ENCODE measurements at places on chromosomes 1 and 21.

DNA sequence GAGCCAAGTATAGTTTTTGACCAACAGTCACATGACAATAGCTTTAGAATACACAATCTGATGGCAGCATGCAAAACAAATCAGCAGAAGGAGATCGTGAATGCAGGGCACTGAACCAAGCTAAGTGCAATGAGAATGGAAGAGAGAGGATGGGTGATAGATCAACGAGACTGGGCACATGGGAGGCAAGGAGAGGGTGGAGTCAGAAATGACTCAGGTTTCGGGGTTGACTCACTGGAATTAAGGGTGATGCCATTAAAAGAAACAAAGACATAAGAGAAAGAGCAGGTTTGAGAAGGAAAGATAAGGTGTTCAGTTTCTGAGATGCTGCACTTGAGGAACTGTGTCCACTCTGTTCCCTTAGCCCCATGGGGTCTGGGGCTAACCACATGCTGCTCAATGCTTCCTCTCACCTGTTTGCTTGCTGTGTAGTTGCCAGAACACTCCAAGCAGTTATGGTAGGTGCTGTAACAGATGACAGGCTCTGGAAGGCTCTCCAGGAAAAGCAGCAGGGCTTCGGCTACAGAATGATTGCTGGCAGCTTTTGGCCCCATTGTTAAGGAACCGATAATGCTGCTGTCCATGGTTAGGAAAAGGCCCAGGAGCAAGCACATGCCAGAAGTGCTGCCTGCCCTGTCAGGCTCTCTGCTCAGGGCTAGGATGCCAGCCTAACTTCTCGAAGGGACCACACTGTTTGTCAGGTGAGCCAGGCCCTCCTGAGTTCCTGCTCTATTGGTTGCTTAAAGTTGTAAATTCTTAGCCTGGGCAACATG lies 6.1 kb upstream of the MTF1 start:
- no peak for DNase-seq

DNA sequence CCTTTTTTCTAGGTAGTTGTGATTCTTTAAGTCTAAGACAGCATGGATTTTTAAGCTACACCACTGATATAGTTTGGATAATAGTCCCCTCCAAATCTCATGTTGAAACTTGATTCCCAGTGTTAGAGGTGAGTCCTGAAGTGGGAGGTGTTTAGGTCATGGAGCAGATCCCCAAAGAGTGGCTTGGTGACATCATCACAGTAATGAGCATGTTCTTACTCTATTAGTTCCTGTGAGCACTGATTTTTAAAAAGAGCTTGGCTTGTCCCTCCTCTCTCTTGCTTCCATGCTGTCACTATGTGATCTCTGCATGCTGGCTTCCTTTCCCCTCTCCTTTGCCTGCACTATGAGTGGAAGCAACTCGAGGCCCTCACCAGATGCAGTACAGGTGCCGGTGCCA lies 115.5 kb downstream of the LEPR start:
- no peak for DNase-seq

- no peak for DNase-seq
These were observed 30.1 kb downstream of the KCNJ15 start for GRCh38 chr21:38286739-38287471.

- DNase-seq = no peak
These were observed 499.4 kb downstream of the NPHP4 start for GRCh38 chr1:5492846-5493245.

- no peak for DNase-seq
These were observed 25.5 kb upstream of the TNFRSF1B start for GRCh38 chr1:12141163-12141850.

- no peak for DNase-seq
These were observed 29.6 kb downstream of the ACOT11 start for GRCh38 chr1:54577612-54578011.

- DNase-seq = no peak
These were observed 12.5 kb upstream of the SMPDL3B start for GRCh38 chr1:27922272-27922671.

DNA sequence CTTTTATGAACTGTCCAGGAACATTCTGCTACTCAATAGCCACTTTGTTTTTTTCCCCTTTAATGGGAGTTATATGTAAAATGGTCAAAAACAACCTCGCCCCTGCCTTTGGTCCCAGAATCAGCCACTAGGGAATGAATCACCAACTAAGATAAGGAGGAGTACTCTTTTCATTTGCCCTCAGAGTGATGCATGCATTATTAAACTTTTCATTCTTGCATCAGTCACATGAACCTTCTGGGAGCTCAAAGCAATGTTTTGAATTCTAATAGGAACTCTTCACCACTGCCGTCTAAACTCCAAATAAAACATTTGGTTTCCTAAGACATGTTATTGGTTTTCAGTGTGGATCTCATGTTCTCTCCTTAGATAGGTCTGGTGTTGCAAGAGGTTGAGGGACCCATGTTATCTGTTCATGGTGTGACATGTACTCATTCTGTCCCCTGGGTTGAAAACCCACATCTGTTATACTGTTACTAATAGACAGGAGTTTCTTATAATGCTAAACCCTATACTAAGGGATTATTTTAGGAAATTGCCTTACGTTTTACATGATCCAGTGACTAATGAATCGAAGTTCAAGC lies 17.8 kb upstream of the HSD17B7 start:
- DNase-seq = no peak

DNA sequence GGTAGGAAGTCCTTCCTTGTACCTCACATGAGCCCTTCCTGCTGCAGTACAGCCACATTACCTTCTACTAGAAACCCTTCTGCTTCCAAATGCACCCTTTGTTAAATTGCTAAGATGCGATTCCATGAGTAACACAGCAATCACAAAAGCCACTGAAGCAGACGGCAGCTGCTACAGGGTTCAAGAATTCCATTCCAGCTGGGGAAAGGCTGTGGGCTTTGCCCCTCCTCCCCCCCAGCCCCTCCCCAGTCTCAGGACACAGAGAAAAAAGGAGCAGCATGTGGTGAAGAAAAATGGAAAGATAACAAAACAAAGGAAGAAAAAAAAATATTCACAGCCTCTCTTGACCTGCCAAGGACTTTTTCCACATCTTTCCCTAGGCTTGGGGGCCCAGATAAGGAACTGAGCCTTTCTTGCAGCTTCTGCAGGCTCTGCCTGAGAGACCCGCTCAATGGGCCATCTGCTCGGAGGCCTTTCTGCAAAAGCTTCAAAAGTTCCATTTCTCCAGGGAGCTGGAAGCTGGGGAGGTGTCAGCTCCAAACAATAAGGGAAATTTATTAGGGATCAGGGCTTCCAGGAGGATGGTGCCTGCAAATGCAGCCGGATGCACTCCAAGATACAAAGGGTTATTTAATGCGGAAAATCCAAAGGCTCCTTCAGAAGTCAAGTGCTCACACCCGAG lies 72.1 kb downstream of the SYT2 start:
- no peak for DNase-seq

- no peak for DNase-seq
These were observed 25.9 kb downstream of the HSD3B2 start for GRCh38 chr1:119440721-119441307.

GRCh38 chr1:2095981-2096736 lies 45.9 kb downstream of the PRKCZ start:
- no peak for DNase-seq

GRCh38 chr1:98398649-98399048 lies 262.9 kb upstream of the SNX7 start:
- no peak for DNase-seq

DNA sequence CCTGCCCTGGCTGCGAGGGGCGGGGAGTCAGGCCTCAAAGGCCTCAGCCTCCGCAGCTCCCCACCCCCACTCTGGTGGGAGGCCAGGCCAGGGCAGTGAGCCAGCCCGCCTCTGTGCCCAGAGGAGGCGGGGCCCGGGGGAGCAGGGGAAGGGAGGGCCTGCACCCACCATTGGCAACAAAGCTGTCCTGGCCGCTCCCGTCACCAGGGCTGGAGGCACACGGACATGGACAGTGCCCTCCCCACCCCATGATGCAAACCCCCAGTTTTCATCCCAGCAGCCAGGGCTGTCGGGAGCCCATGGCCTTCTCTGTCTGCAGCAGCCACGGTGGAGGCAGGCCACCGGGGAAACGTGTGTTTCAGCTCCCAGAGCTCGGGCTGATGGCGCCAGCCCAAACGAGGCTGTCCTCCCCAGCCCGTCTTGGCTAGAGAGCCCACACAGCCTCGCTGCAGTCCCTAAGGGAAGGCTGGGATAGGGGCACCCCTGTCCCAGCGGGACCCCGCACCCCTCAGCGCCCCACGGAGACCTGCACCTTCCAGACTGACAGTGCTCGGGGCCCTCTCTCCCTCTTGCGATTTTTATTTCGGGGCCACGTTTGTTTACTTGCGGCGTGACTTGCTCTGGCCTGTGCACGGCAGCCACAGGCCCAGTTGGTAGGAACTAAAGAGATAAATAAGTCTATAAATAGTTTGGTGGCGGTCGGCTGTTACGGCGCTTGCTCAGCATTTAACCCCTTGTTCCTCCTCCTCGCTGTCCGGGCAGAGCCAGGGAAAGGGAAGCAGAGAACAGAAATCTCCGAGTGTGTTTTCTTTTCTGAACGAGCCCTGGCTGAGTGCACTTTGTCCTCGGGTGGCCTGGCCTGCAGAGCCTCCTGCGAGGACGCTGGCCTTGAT lies 101.8 kb downstream of the PRDM16 start:
- DNase-seq = no peak

- no peak for DNase-seq
These were observed 22.3 kb upstream of the ZZZ3 start for GRCh38 chr1:77704736-77705135.

DNA sequence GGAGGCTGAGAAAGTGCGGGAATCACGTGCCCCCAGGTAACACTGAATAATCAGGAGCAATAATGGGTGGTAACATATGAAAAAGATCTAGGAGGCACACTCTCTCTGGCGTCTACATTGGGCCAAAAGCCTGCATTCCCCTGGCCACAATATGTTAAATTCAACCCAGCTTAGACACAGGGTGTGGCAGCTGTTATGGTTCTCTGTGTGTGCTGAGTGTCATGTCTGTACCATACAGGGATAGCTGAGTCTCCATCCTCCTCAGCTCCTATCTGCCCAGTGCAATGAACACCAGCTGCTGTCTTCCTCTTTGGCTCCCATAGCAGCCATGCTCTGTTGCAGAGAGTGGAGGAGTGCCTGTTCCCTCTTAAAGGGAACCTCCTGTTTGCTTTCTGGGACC lies 14.3 kb downstream of the S100A11 start:
- DNase-seq = no peak

DNA sequence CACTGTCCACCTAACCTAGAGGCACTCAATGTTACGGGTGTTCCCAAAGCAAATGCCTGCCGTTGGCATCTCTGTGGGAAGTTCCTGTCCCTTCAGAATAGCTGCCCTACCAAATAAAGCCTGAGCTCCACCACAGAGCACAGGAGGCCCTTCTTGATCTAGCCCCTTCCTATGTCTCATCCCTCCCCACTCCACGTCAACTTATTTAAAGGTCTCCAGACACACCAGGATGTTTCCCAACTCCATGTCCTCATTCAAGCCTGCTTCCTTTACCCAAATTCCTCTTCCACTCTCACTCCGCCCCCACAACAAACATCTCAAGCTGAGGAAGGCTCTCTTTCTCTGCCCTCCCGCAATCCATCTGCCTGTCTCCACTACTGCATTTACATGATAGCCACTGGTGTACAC lies 87.7 kb downstream of the TGFBR3 start:
- no peak for DNase-seq

GRCh38 chr1:210618369-210618768 lies 289.7 kb downstream of the HHAT start:
- no peak for DNase-seq

GRCh38 chr1:108096089-108096488 lies 104.1 kb downstream of the SLC25A24 start:
- DNase-seq = no peak

DNA sequence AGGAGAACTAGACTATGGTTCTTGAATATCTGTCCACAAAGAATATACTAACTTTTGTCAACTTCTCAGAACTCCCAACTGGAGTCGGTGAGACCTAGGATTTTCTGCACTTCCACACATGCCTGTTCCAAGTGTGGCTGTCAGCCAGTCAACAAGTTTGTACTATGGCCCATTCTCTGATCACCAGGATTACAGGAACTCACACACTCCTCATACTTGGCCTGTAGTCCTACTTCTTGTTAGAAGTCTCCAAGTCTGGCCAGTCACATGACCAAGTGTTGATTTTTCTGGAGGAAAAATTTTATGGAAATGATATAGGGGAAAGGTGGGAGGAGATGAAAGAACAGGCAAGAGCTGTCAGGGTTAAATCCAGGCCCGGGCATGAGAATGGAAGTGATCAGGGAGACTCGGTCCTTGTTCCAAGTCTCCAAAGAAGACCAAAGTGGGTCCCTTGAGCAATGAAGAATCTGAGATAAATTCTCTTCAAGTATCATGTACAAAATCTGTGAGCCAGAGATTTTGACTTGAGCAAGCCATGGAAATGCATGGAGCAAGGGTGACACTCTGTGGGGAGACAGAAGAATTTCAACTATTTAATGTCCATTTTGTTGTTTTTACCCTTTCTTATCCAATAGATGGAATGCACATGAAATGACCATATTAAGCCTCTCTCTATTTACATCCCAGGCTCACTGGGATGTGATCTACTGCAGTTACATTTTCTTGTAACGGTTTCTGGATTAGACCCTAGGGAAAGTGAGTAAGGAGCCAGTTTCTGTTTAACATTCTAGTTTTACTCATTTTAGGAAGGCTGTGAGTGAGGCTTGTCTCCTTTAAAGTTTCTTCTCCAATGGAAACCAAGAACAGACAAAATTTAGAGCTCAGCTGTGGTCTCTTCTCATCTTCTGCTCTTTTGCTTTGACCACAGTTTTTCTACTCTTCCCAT lies 320.9 kb downstream of the ASTN1 start:
- DNase-seq = no peak

- DNase-seq = no peak
These were observed 115.0 kb downstream of the TGFB2 start for GRCh38 chr1:218459878-218460711.

DNA sequence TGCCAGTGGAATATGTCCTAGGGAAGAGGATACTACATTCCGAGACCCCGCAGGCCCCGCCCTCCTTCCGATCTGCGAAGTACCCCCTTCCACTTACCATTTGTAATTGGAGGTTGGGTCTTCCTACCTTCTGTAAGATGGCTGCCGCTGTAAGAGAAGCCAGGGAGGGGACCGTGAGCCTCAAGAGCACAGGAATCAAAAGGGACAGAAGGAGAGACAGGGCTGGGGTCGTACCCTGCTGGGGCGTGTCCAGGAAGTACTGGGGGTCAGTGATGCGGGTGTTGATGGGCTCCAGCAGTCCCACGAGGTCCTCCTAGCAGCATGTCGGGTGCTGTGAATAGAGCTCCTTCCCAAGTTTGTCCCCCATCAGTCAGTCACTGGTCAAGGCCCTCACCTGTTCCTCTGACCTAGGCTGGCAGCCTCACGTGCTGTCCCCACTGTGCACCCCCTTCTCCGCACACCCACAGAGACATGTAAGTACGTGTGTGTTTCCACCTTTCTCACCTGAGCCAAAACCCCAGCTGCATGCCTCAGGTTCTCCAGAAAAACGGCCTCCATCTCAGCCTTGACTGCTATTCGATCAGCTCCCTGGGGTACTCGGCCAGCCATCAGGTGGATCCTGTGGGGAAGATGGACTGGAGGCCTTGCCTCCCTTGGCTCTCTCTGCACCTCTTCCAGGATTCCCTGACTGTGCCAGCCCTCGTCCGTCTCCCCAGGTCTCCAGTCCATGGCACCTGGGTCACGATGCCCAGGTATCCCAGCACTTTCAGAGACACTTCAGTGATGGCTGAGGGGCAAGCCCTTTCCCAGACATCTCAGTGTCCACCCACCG lies 1.8 kb downstream of the HYI start:
- DNase-seq = no peak

- no peak for DNase-seq
These were observed 28.9 kb upstream of the FMOD start for GRCh38 chr1:203379825-203380224.

Data from activated naive CD4-positive, alpha-beta T cell treated with anti-CD3 and anti-CD28 coated beads, Interleukin-2, amount 10 ng/mL, durations not matched to agents 7 days and 5 days (primary cell).